ENCODE measurements at places on chromosomes 7 and 10. TPM values are rescaled to one million over a fixed set of nuclear protein-coding genes. Genes with fewer than 3 reads are reported as not detected.

DNA sequence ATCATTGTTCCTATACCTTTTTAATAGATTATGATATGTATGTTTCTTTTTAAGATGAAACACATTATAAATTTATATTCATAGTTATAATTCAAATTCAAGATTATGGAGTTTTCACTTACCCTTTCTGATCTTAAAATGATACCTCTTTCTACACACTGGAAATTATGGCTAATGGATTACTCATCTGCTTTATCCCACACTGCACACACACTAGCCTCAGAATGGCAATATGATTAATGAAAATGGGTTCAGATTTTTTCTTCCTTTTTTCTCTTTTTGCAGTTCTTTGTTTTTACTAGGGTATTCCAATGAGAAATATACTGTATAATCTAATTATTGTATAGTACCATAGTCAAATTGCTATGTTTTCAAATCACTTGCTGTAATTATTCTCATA, 82.3 kb upstream of the FZD1 start:
- H3K27me3 ChIP-seq, result peaks cover 5% of the 10 kb centered on the region
- no peak overlapping the region for H3K27ac ChIP-seq
- DNase-seq, result no peak
- no peaks in the 10 kb centered on the region for H3K36me3 ChIP-seq
- no peaks in the 10 kb centered on the region for H3K4me1 ChIP-seq

The PHYHIPL gene
- not detected for total RNA-seq

The DDC gene
- not detected for total RNA-seq

The SPDYE9 gene
- total RNA-seq, result not detected

Measured in activated T-helper 1 cell treated with anti-CD3 and anti-CD28 coated beads, Interleukin-12 subunit alpha, Interleukin-12 subunit beta, Interleukin-2, Interleukin-4 antibody, amounts not matched to agents 30 ng/mL and 10 ng/mL and 1 ng/mL, durations not matched to agents 14 hours and 24 hours and 36 hours (primary cell).